Sigmoid colon (tissue), 7 donors: ENCODE measurements at places on chromosomes 3 and 15. TPM values are rescaled to one million over a fixed set of nuclear protein-coding genes. Genes with fewer than 3 reads are reported as not detected.

PLCB2 gene
- 7.2 TPM for total RNA-seq

LAMB2 gene
- total RNA-seq, result 364 TPM

CERS3 gene
- total RNA-seq, result not detected

PIERCE2 gene
- total RNA-seq, result 0.81 TPM

ADAMTS17 gene
- 1.2 TPM for total RNA-seq

SHF gene
- total RNA-seq, result 13.2 TPM

SPTBN5 gene
- 0.16 TPM for total RNA-seq

DLEC1 gene
- 0.28 TPM for total RNA-seq
